Cortex of kidney (tissue), 1 donor: ENCODE measurements at places on chromosomes 16 and 17.

DNA sequence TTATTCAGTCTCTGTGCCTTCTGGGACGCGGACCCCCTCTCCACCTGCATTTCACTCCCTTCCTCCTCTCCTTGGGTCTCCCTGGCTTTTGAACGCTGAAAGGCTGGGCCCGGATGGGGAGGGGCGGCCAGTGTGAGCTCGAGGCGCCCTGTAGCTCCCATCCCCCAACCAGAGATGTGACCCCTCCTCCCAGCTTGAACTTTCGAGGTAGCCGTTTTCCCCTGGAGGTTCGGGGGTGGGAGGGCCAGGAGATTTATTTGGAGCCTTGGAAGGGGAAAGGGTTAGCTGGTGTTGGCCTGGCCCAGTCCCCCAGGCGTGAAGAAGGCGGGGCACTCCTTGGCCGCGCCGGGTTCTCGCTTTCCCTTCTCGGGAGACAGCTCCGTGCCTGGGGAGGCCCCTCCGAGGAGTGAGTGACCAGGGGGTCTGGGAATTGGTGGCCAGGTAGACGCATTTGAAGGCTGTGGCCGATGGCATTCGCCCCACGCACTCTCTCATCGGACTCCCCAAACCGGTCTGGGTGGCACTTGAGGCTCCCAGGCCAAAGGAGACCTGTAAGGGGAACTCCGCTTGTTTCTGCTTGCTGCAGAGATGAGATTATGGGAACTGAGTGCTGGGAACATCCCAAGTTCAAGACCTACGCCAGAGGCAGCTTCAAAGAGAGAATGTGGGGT is 942 bp downstream of the LDAF1 start:
- DNase-seq = no peak

GRCh38 chr16:4081047-4081446 is 35.2 kb downstream of the ADCY9 start:
- DNase-seq = no peak

- no peak for DNase-seq
These were observed 8.8 kb upstream of the SLFN14 start for GRCh38 chr17:35569405-35569804.

DNA sequence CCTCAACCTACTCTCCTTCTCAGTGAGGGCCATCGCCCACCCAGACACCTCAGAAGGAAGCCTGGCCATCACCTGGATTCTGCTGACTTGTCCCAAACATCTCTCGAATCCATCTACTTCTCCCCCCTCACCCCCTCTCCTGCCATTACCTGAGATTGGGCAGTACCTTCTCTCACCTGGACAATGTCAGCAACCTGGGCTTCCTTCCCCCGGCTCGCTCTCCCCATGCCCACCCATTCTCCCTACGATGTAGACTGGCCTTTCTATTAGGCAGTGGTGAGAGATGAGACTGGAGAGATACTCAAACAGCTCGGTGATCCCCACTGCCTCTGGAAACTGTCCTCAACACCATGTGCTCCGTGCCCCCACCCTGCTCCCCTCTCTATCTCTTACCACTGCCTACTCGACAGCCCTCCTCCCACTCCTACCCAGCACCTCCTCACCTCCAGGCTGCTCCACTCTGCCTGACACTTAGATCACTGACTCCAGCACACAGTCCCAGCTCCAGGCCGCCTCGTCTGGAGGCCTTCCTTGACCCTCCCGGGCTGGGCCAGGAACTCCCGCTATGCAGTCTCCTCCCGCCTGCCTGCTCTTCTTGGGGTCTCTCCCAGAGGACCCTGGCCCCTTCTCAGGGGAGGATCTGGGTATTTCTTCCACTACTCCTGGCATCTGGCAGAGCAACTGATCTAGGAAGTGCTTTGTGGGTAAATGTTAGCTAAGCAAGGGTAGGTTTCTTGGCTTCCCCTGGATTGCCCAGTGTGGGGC is 235.8 kb upstream of the NLRP1 start:
- DNase-seq = no peak

GRCh38 chr17:66480243-66480642 is 177.8 kb downstream of the PRKCA start:
- DNase-seq = no peak

DNA sequence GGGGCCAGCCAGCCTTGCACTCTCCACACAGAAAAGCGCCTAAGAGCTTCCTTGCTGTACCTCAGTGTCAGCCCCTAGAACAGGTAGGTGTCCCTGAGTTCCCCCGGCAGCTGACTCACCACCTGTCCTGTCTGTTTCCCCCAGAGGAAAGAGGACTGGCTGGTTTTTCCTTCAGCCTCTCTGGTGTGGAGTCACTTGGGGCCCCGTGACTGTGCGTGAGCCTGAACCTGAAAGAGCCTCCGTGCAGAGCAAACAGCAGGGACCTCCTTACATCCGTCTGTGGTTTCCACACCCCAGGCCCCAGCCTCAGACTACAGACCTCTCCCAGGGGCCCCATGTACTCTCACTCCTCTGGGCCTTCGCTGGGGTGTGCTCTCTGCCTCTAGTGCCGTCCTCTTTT is 87.8 kb downstream of the GNAO1 start:
- no peak for DNase-seq

GRCh38 chr16:24778671-24779070 is 49.2 kb downstream of the TNRC6A start:
- no peak for DNase-seq

- DNase-seq = no peak
These were observed 42.9 kb downstream of the GTF3C1 start for GRCh38 chr16:27506771-27507170.
